ENCODE measurements at places on chromosomes 6 and 20.

- DNase-seq = no peak
These were observed 9.0 kb upstream of the HINT3 start for GRCh38 chr6:125947615-125948014.

DNA sequence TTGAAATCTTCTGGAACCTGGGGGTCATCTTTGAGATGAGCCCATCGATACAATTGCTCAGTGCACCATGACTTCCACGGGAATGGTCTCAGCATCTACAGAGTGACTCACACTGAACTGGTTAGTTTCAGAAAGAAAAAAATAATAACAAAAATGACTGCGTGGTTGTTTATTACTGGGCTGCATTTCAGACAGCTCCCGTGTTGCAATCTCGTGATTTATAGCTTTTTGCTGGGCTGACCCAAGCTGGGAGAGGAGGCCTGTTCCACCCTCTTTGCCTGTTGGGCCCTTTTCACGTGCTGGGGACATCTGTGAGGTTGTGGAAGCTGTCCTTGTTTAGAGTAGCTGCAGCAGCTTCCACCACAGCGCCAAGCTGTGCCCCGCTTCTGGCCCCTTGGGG, 225.5 kb downstream of the BMP7 start:
- no peak for DNase-seq

- DNase-seq = no peak
These were observed 33.4 kb downstream of the SNX5 start for GRCh38 chr20:17935186-17935585.

GRCh38 chr6:110520992-110521543, 44.7 kb upstream of the SLC22A16 start:
- DNase-seq = no peak

Data from CD4-positive, alpha-beta T cell treated with Interleukin-2 at 100 ng/mL for 4 hours (primary cell).